ENCODE measurements at places on chromosomes 11 and 22.

- no peak for DNase-seq
Observed at GRCh38 chr11:88360141-88360540, 22.6 kb upstream of the CTSC start.

DNA sequence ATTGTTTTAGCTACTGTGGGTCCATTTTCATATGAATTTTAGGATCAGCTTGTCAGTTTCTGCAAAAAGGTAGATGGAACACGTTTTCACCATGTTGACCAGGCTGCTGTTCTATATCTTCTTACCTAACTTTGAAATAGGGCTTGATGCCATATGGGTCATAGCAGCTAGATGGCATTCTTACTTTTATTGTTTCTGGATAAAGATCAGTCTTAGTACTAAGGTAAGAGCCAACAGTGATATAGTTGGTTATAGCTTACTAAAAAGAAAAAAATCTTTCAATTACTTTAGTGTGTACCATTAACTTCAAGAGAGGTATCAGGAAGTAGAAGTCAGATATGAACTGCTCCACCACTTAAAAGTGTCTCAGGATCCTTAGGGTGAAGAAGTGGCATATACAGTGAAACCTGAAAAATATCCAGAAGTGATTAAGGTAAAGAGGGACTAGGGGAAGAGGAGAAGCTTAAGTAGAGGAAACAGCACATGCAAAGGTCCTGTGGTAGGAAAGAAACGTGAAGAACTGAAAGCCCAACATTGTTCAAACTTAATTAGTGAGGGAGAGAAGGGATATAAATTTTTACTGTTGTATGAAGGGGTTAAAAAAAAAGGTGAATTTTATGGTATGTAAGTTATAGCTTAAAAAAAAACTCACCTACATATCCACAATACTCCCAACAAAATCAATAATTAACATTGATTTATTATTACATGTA, 59.9 kb upstream of the B3GNT6 start:
- no peak for DNase-seq

- no peak for DNase-seq
Observed at GRCh38 chr11:111944651-111945051, 7.5 kb downstream of the DIXDC1 start.

GRCh38 chr11:37506531-37506930, 908.5 kb upstream of the RAG2 start:
- DNase-seq = no peak

Data from SJSA1 (cell line).